ENCODE measurements at places on chromosomes 11 and 22.

GRCh38 chr11:113991718-113992458, 17.0 kb downstream of the HTR3A start:
- no peak for DNase-seq

DNA sequence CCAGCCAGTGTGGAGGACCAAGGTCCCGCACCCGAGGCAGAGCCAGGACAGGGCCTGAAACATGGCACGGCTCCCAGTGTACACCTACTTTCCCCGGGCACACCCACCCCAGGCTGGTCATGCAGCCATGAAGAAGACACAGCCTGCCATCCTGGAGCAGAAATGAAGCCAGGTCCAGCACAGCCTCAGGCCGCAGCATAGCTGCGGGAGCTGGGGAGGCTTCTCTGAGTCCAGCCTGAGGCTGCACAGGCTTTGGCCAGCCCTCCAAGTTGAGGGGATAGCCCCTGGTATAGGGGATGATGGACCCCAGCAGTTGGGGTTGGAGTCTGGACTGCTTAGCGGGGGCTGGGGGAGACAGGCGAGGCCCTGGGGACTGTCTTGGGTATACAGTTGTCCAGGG, 2.9 kb upstream of the HDAC10 start:
- DNase-seq, result no peak

DNA sequence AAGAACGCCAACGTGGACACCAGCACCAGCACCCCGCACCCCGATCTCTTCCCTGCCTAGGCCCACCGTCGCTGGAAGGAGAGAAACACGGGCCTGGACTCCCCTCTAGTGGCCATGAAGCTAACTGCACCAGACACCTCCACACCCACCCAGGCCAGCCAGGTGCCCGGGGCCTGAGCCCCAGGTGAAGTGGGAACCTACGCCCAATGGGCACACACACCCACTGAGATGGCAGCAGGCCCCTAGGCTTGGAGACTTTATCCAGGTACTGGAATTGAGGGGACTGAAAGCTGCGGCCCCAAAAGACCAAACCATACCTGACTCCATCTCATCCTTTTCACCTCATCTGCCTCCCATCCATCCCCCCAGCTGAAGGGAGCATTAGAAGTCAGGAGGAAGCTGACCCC, 81.0 kb downstream of the BUD13 start:
- peak; percentile 61 for DNase-seq

GRCh38 chr11:41237382-41237781, 222.1 kb downstream of the LRRC4C start:
- no peak for DNase-seq

- no peak for DNase-seq
Observed at GRCh38 chr11:121282386-121282785, 10.2 kb upstream of the SC5D start.

DNA sequence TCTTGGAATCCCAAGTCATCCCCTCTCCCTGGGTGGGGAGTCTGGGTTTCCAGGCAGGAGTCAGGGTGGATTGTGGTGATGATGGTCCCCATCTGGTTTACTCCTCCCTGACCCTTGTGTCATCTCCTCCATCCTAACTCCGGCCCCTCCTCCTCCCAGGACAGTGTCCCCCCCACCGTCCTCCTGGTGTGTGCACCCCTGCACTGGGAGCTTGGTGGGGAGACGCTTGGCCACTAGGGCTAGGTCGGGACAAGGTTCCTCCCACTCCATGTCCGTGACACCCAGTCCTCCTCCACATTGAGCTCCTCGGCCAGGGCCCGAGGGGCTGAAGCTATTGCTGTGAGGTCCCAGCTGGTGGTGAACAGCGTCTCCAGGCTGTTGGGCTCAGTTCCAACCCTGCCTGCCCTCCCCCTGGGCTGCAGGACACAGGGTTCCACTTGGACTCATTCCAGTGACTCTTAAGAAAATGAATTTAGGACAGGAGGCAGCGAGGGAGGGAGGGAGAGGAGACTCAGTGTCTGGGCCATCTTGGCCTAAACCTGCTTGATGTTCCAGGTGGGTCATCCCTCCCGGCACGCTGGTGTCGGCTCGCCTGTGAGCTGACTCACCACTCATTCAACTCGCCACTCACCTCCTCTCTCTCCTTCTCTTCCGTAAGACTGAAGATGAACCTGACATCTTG, 433.2 kb downstream of the TBC1D22A start:
- DNase-seq, result no peak

GRCh38 chr11:95456714-95457491, 225.9 kb upstream of the SESN3 start:
- DNase-seq, result no peak

DNA sequence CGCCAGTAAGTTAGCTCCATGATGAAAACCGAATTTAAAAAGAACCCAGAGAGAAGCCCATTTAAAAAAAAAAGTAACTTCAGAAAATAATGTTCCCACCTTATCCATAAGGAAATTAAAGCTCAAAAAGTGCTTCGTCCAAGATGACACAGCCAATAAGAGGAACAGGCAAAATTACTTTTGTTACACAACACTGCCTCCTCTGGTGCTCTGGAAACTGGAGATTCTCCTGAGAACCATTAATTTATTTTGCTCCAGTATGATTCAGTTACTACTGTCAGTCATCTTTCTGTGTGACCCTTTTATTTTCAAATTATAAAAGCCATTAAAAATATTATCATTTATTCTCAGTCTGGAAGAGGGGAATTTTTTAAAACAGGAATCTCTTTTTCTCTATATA, 2.0 kb downstream of the IFT27 start:
- no peak for DNase-seq

- DNase-seq, result no peak
Observed at GRCh38 chr11:99535819-99536218, 515.1 kb downstream of the CNTN5 start.

DNA sequence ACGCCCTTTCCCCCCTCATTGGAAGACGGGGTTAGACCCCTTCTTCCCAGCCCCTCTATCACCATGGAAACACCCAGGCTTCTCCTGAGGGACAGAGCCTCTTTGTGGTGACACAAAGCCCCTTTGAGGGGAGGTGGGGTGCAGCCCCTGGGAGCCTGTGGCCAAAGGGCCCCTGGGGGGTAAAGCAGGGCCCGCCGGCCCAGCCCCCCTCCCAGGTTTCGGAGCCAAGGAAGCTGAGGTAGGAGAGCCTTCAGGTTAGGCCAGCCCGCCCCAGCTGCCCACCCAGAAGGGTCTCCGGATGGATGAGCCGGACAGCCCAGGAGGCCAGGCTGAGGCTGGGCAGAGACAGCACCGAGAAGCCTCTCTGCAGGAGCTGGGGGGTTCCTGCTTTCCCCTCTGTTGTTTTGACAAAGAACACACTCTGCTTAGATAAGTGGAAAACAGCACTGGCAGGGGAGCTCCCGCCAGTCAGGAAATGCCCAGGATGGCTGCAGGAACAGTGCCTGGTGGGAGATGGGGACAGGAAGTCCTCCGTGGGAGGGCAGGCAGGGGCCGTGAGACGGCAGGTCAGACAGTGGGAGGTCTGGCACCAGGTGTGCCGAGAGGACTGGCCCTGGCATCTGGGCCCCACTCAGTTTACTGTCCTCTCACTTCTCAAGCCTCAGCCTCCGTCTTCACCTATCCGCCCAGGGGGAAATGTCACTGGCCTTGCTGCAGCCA, 18.2 kb downstream of the ARVCF start:
- no peak for DNase-seq

DNA sequence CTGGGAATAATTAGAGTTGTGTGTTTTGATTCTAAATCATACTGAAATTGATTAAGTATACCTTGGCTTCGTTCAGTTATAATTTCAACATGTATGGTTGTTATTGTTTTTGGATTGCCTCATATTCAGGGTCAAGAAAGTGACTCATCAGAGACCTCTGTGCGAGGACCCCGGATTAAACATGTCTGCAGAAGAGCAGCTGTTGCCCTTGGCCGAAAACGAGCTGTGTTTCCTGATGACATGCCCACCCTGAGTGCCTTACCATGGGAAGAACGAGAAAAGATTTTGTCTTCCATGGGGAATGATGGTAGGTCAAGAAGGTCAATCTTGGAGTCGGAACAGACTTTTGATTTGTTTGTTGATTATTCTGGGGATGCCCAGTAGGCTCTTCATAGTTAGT, 40.4 kb downstream of the KMT2A start:
- DNase-seq, result no peak

- DNase-seq, result no peak
Observed at GRCh38 chr22:33447733-33448132, 389.6 kb upstream of the SYN3 start.

DNA sequence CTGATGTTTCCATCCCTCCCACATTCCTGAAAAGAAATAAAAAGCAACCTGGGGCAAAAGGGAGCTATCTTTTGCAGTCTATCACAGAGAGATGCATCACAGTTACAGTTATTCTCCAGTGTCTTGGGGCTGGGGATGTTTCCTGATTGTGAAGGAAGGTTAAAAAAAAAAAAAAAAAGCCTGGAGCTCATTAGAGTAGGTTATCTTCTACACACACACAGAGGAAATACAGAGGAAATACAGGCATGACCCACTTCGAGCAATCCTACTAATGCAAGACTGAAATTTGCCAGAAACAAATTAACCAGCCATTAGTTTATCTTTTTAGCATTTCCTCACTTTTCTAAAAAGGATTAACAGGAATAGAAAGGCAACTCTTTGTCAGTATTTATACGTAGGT, 89.4 kb upstream of the CLMP start:
- no peak for DNase-seq

- no peak for DNase-seq
Observed at GRCh38 chr11:8016440-8016839, 29.3 kb downstream of the EIF3F start.

GRCh38 chr11:117884994-117885393, 8.5 kb upstream of the FXYD6 start:
- DNase-seq, result no peak

DNA sequence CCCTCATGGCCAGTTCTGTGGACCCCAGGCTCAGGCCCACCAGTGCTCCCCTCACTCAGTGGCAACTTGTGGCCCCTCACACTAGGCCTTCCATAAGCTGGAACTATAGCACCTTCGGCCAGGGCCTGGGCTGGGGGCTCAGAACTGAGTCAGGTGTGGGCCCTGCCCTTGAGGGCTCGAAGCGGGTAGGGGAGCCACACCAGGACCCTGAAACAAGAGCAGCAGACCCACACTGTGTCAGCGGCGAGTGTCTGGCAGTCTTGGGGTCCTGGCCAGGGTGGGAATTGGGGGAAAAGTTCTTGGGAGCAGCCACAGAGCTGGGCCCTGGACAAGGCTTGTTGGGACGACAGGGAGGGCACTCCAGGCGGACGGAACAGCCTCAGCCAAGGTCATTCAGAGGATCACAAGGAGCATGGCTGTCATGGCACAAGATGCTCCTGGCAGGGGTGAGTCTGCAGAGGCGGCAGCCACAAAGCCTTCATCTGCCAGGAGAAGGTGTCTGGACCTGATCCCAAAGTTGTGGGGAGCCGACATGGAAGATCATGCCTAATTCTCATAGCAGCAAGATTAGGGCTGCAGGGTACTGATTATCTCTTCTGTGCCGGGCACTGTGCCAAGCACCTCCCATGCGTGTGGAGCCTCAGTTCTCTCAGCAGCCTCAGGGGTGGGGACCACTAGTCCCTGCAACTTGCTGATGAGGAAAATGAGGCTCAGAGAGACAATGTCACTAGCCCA, 50.7 kb downstream of the SHISAL1 start:
- no peak for DNase-seq

DNA sequence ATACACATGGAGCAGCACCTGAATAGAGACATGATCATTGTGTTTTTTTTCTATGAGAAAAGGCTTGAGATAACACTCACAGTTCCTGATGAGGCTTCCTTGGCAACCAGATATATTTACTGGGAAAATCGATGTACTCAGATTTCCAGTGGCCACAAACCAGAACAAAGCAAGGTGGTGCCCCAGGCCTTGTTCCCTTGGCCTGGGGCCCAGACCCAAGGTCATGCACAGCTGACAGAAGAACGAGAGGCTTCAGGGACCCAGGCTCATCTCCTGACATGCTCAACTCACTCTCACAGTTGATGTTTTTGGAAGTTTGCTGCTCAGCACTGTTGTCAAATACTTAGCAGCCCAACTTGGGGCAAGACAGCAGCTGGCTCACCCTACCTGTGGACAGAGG, 281.8 kb downstream of the NTM start:
- no peak for DNase-seq

- no peak for DNase-seq
Observed at GRCh38 chr11:82734120-82734479, 436 bp upstream of the FAM181B start.

- no peak for DNase-seq
Observed at GRCh38 chr11:78268591-78269410, 80.1 kb downstream of the USP35 start.

GRCh38 chr22:32801537-32802236, at the start of gene TIMP3:
TIMP3 (plus strand) TSS chr22:32801705; CDS start chr22:32802002, 297 bp downstream.
- DNase-seq, result no peak

- DNase-seq, result no peak
Observed at GRCh38 chr22:44449061-44449682, 48.9 kb downstream of the RTL6 start.

- no peak for DNase-seq
Observed at GRCh38 chr22:37079158-37079557, 27.6 kb downstream of the KCTD17 start.

GRCh38 chr22:26977741-26978376, 320.5 kb downstream of the MIAT start:
- DNase-seq, result no peak

DNA sequence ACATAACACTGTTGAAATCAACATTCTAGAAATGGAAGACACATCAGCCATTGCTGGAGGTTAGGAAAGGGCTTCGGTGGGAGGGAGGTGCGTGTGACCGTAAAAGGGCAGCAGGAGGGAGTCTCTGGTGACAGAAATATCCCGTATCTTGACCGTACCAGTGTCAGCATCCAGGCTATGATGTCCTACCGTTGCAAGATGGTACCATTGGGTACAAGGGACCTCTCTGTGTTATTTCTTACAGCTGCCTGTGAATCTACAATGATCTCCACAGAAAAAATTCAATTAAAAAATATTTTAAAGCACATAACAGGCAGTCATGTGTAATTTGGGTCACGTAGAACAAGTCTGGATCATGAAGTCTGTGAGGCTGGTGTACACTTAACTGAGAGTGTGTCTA, 27.4 kb upstream of the SEPTIN5 start:
- DNase-seq, result no peak

DNA sequence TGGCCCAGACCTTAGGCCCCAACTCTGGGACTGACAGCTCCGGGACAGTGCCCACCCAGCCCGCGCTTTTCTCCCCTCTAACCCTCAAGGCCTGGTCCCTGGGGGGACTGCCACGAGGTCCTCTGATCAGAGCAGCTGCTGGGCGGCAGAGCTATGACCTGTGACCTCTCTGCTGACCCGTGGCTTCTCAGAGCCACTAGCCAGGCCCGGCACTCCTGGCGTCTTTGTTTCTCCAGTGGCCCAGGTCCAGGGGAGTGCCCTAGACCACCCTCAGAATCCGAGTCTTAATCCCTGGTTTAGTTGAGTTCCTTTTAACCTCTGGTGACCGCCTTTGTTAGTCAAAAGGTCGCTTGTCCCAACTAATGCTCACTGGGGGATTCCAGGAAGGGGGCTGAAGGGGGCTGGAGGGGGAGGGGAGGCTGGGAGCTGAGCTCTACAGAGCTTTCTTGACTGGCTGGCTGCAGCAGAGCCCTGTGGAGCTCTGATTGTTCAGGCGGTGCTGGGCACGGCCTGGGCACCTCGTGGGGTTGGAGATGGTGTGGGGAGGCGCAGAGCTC, 1.2 kb downstream of the FBLN1 start:
- DNase-seq, result no peak

- no peak for DNase-seq
Observed at GRCh38 chr11:66983275-66983924, 8.3 kb downstream of the C11orf86 start.

GRCh38 chr11:4059424-4059823, 35.2 kb upstream of the RRM1 start:
- no peak for DNase-seq

- DNase-seq, result no peak
Observed at GRCh38 chr11:130094614-130095013, 24.9 kb downstream of the APLP2 start.

- DNase-seq, result no peak
Observed at GRCh38 chr11:66768818-66769217, 39.8 kb upstream of the SPTBN2 start.
